Activated naive CD8-positive, alpha-beta T cell treated with anti-CD3 and anti-CD28 coated beads, Interleukin-2, amount 10 ng/mL, durations not matched to agents 7 days and 5 days (primary cell): ENCODE measurements at places on chromosomes 6 and 20.

DNA sequence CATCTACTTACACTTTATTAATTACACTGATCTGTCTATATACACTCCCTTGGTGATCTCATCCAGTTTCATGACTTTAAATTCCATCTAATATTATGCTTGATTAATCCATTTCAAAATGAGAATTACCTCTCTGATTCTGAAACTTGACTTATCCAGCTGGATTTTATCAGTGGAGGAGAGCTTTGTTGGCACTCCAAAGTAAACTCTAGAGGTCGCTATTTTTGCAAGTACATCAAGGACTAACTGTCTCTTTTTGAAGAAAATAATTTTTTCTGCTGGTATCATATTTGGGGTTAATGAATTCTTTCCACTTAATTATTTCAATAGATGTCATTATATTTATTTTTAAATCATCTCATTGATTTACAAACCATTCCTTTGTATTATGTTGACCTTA, 630.3 kb upstream of the MAN1A1 start:
- DNase-seq, result no peak

GRCh38 chr6:15763837-15764236, 101.0 kb upstream of the DTNBP1 start:
- no peak for DNase-seq

DNA sequence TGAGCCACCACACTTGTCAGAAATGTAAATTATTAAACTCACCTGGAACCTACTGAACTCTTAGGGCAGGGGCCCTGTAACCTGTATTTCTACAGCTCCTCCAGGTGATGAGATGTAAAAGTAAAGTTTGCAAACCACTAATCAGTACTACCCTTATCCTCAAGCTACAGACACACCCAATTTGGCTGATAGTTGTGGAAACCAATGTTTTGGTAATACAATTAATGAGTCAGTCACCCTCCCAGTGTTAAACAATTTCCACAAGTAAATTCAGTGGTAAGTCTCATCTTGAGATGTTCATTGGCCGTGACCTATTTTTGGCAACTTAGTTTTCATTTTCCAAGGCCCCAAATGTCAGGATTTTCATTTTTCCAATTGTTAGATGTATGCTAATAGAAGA, 29.6 kb downstream of the GCNT2 start:
- no peak for DNase-seq

DNA sequence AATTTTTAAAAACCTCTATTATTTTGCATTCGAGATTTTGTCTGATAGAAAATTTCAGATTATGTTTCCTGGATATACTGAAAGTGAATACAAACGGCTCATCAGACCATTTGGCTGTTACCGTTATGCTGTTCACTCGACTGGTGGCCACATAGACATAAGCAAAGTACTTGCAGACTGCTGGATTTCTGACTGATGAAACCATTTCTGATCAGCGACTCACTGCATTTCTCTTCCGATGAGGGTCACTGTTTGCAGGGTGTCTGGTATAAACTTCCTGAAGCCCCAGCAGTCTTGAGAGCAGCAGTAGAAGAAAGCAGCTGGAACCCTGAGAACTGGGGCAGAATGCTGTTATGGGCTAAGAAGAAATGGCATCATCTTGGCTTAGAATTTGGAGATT, 17.7 kb downstream of the SNX9 start:
- no peak for DNase-seq

GRCh38 chr20:44516491-44516890, 5.4 kb downstream of the SERINC3 start:
- no peak for DNase-seq

- DNase-seq, result no peak
These were observed 22.1 kb upstream of the RALGAPA2 start for GRCh38 chr20:20734475-20734948.

DNA sequence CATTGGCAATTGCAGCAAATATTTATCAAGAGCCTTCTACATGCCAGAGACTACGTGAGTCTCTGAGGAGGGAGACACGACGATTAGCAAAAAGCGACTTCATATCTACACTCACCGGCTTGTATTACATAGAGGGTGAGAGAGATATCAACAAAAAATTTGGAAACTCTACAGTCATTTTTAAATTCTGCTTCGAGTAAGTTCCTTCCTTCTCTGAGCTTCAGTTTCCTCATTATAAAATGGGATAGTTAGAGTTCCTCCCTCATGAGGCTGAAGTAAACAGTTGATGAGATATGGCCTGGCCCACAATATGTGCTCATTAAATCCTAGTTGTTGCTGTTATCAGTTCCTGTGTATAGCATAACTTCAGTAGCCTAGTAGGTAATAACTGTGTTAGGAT, 64.1 kb upstream of the SIRPA start:
- no peak for DNase-seq

GRCh38 chr6:33024521-33024920, 15.1 kb upstream of the HLA-DOA start:
- DNase-seq, result no peak

- no peak for DNase-seq
These were observed 148.3 kb upstream of the TBX18 start for GRCh38 chr6:84912472-84913322.

GRCh38 chr20:51979226-51979625, 176.9 kb upstream of the SALL4 start:
- no peak for DNase-seq

- no peak for DNase-seq
These were observed 8.6 kb downstream of the GABRR1 start for GRCh38 chr6:89208551-89208950.

DNA sequence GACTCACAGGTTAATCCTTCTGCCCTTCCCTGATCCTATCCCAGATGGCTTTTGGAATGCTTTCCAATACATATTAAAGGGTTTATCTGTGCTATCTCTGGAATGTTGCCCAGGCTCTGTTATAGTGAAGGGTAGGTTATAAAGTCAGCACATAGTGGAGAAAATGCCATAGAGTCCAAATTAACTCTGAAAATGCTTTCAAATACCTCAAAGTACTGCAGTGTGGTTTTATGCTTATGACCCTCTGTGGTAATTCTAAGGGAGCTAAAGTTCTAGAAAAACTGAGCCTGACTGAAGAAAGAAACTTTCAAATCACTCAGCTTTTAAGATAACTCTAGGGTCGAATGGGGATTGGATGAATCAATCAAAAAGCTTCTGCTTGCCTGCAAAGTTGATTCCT, 159.8 kb downstream of the PLCB1 start:
- no peak for DNase-seq

GRCh38 chr6:131470534-131470933, 102.5 kb upstream of the ARG1 start:
- no peak for DNase-seq

DNA sequence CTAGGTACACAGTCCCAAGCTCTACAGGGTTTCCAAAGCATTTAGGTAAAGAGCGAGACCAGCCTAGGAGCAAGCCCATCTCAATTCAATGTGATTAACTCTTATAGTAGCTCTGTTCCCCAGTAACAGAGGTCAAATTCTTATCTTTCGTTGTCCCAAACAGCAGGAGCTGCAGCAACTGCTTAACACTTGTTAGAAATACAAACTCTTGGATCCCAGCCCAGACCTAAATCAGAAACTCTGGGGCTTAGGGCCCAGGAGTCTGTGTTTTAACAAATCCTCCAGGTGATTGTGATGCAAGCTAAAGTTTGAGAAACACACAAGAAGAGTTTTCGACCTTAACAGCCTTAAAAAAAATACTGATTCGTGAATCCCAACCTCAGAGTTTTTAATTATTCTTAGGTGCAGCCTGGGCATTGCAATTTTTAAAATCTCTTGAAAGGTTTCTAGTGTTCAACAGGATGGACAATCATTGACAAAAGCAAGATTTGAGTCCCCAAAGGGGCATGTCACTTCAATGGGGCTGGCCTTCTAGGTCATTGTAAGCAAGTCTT, 127.4 kb upstream of the HCRTR2 start:
- DNase-seq, result no peak

- no peak for DNase-seq
These were observed 209.2 kb downstream of the ANKRD60 start for GRCh38 chr20:58019027-58019849.

GRCh38 chr20:53146201-53146891, 174.2 kb downstream of the TSHZ2 start:
- no peak for DNase-seq

DNA sequence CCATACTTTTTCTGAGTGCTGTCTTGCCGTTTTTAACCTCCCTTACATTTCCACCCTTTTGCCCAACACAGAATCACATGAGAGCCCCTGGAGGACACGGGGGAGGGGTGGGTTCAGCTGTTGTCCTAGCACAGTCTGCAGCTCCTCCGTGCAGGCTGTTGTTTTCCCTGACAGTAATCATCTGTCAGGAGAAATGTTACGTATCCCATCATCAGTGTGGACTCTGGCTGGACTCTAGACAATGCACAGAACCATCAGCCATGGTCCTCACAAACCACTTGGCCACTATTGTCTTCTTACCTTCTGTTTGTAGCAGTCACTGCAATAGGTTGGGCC, 92.1 kb downstream of the RIN2 start:
- DNase-seq, result no peak

- DNase-seq, result no peak
These were observed 163.6 kb downstream of the BTBD9 start for GRCh38 chr6:38476141-38476540.

GRCh38 chr20:7971536-7972280, 31.4 kb upstream of the HAO1 start:
- no peak for DNase-seq

- no peak for DNase-seq
These were observed 113.5 kb upstream of the SGK1 start for GRCh38 chr6:134431421-134431859.

- no peak for DNase-seq
These were observed 286.2 kb downstream of the THBS2 start for GRCh38 chr6:168967281-168967925.

GRCh38 chr20:31587545-31588389, 17.3 kb upstream of the ID1 start:
- DNase-seq, result no peak

GRCh38 chr6:170143401-170144150, 147.3 kb downstream of the DLL1 start:
- peak; percentile 8 for DNase-seq

- no peak for DNase-seq
These were observed 44.9 kb downstream of the SNAI1 start for GRCh38 chr20:50027611-50028105.

- no peak for DNase-seq
These were observed 136.6 kb downstream of the GMDS start for GRCh38 chr6:2108700-2109306.

GRCh38 chr20:23826541-23827021, at the start of gene CST2:
Gene CST2, minus strand, starts transcription at chr20:23826729. Its CDS starts 69 bp downstream, at chr20:23826660.
- DNase-seq, result no peak

- no peak for DNase-seq
These were observed 280.2 kb downstream of the TAF4 start for GRCh38 chr20:61785567-61785816.

DNA sequence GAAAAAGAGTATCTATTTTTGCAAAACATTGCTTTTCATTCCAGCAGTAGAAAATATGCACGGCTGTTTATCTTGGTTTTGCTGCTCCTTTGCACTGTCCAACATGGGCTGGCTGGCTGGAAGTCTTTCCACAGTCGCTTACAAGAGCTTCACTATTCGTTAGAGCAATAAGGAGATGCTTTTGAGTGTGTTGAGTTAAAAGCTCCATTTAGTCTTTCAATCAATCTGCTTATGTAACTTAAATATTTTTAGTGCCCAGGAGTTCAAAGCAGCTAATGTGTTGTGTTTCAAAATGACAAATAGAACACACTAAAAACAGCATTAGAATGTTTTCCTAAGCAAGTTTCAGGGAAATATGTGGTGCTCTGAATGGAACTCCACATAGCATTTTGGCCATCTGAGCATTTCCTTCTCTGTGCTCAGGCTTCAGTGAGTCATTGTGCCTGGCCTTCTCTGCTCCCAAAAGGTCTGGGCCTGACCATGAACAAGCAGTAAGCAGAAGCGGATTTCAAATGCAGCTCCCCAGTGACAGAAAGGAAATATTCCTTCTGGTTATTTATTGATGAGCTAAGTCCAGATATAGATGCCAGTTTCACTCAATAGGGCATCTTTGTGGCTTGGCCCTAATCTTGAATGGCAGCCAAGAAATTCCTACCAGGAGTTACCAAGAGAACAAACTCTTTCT, 580.3 kb downstream of the TENT5A start:
- no peak for DNase-seq

GRCh38 chr6:107555449-107555848, 65.5 kb downstream of the SOBP start:
- no peak for DNase-seq

DNA sequence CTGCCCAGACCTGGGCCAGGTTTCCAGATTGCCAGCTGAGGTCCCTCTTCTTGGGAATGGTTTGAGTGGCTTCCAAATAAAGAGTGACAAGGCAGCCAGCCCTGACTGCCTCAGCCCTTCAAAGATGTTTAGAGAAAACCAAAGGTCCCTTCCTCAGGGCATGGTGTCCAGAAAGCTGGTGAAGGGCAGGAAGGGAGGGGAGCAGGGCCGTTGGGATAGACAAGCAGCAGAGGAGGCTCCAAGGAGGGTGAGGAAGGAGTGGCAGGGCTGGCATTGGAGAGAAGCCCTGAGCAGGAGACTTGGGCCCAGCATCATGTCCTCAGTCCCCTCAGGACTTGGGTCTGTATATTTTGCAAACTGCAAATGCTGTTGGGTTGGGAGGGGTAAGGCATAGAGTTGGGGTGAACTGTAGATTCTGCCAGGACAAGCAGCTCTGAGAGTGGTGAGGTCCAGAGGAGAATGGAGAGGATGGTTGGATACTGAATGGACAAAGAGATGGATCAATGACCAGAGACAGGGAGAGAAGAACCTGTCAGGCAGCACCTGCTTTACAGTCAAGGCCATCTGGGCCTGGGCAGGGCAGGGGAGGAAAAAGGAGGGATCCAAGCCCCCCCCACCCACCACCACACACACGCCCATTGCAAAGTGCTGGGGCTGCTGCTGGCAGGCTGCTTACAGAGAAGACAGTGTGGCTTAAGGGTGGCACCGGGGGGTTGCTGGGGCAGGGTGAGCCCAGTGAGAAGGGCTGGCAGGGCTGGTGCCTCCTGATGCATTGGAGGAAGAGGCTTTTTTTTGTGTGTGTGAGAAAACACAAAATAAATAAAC, 5.5 kb upstream of the DSN1 start:
- no peak for DNase-seq
